Naive thymus-derived CD4-positive, alpha-beta T cell (primary cell): ENCODE measurements at places on chromosomes 12 and 14.

GRCh38 chr12:1864867-1865266 lies 44.5 kb downstream of the LRTM2 start:
- no peak overlapping the region for H3K4me3 ChIP-seq
- no peaks in the 10 kb centered on the region for H3K36me3 ChIP-seq
- H3K4me1 ChIP-seq, result no peaks in the 10 kb centered on the region

DNA sequence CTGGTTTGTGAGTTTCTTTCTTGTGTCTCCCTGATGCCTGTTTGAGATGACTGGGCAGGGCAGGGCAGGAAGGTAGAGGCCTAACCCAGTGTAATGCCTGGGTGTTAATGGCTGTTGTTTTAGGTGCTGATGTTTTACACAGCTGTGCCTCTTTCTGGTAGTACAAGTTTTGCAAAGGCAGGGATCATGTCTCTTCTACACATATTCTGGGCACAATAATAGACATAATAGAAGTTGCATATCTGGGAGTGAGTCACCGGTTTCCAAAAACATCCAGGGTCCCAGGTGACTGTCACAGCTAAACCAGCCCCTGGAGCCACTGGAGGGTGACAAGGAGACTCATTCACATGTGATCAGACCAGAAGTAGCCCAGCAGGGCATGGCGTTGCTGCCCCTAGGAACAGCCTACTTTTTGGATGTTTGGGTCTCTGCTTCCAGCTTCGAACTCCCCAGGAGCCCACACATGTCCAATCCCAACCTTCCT lies 18.1 kb downstream of the TPCN1 start:
- peaks cover 51% of the 10 kb centered on the region for H3K36me3 ChIP-seq
- no peaks in the 10 kb centered on the region for H3K27me3 ChIP-seq
- DNase-seq, result no peak
- no peak overlapping the region for H3K27ac ChIP-seq
- no peak overlapping the region for H3K4me3 ChIP-seq

DNA sequence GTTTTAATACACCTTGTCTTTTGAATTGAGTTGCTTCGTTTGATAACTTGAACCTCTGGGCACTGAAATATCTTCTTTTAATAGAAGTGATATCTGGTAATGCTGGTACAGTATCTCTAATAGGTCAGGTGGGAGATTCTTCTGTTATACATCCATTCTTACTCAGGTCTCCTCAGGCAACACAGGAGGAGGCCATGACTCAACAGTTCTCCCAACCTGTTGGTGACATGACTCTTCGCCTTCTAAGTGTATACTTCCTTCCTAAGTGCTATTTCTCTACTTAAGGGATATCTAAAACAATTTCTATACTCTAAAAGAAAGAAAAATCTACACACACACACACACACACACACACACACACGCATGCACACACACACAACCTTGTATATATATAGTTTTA lies 509.1 kb downstream of the PCNX1 start:
- no peaks in the 10 kb centered on the region for H3K36me3 ChIP-seq
- H3K4me1 ChIP-seq, result no peaks in the 10 kb centered on the region
- H3K27me3 ChIP-seq, result no peaks in the 10 kb centered on the region
- no peak for DNase-seq
- H3K27ac ChIP-seq, result no peak overlapping the region
- no peak overlapping the region for H3K4me3 ChIP-seq

- no peak overlapping the region for H3K4me3 ChIP-seq
- no peaks in the 10 kb centered on the region for H3K4me1 ChIP-seq
- H3K27me3 ChIP-seq, result no peaks in the 10 kb centered on the region
- H3K36me3 ChIP-seq, result no peaks in the 10 kb centered on the region
- no peak overlapping the region for H3K27ac ChIP-seq
- DNase-seq, result no peak
Measured at GRCh38 chr14:90641615-90642243, 174.5 kb downstream of the TTC7B start.

DNA sequence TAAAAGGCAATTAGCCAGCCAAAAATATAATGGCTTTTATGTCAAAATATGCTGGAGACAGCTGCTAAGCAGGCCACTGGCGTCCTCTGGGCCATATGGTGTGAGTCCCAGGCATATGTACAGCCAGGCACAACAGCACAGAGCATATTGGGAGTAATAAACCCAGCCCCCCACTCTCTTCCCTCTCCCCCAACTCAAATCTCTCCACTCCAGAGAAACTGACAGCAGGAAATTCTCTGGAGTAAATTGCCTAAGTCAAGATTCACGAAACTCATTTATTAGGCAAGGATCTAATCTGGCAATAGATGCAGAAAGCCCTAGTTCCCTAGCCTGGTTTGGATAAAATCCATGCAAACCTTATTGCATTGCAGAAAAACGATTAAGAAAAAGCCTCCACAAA lies 147.9 kb upstream of the SEL1L start:
- no peak for DNase-seq
- H3K36me3 ChIP-seq, result no peaks in the 10 kb centered on the region
- no peak overlapping the region for H3K27ac ChIP-seq
- H3K4me1 ChIP-seq, result no peaks in the 10 kb centered on the region

DNA sequence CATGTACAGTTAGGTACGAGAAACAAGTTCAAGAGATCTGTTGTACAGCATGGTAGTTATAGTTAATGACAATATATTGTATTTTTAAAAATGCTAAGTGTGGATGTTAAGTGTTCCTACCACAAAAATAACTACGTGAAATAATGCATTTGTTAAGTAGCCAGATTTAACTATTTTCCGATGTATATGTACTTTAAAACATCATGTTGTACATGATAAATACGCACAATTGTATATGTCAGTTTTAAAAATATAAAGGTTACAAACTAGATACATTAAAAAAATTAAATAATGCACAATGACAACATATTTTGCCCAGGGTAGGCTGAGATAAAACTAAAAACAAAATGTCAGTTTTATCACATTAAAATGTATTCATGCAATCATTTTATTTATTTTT lies 285.1 kb upstream of the DCN start:
- no peaks in the 10 kb centered on the region for H3K27me3 ChIP-seq
- no peak for DNase-seq
- H3K4me3 ChIP-seq, result no peak overlapping the region
- H3K27ac ChIP-seq, result no peak overlapping the region

- no peaks in the 10 kb centered on the region for H3K27me3 ChIP-seq
- H3K36me3 ChIP-seq, result peaks cover 4% of the 10 kb centered on the region
- H3K4me1 ChIP-seq, result peaks cover 9% of the 10 kb centered on the region
Measured at GRCh38 chr14:74682169-74682952, 30.5 kb downstream of the AREL1 start.

GRCh38 chr14:99735189-99736135 lies 51.4 kb downstream of the CYP46A1 start:
- DNase-seq, result no peak
- no peaks in the 10 kb centered on the region for H3K27me3 ChIP-seq
- no peak overlapping the region for H3K27ac ChIP-seq
- no peak overlapping the region for H3K4me3 ChIP-seq
- no peaks in the 10 kb centered on the region for H3K4me1 ChIP-seq

DNA sequence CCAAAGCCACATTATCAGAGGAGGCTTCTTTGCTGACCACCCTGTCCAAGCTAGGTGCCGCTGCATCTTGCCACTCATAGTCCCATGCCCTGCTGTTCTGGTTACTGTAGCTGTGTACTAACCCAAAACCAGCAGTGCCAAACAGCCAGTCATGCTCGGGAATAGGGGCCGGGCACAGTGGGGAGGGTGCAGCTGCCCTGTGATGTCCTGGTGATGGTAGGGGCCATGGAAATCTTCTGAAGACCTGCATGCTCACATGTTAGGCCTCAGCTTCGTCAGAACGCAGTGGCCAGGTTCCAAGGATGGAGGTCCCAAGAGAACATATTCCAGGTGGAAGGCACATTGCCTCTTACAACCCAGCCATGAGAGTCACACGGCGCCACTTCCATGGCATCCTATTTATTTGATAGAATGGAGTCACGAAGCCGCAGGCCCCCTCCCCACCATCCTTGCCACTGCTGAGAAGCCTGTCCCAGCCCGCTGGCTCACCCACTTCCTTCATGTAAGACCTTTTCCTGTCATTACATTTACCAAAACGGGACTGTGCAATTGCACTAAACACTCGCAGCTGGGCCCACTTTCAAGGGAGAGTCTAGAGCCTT lies 48.5 kb downstream of the FAM222A start:
- H3K27me3 ChIP-seq, result no peaks in the 10 kb centered on the region
- DNase-seq, result no peak
- no peak overlapping the region for H3K27ac ChIP-seq
- no peaks in the 10 kb centered on the region for H3K4me1 ChIP-seq

GRCh38 chr12:72865921-72866320 lies 593.8 kb downstream of the TRHDE start:
- H3K27ac ChIP-seq, result no peak overlapping the region
- no peaks in the 10 kb centered on the region for H3K36me3 ChIP-seq
- H3K4me1 ChIP-seq, result no peaks in the 10 kb centered on the region
- H3K27me3 ChIP-seq, result no peaks in the 10 kb centered on the region
- DNase-seq, result no peak

DNA sequence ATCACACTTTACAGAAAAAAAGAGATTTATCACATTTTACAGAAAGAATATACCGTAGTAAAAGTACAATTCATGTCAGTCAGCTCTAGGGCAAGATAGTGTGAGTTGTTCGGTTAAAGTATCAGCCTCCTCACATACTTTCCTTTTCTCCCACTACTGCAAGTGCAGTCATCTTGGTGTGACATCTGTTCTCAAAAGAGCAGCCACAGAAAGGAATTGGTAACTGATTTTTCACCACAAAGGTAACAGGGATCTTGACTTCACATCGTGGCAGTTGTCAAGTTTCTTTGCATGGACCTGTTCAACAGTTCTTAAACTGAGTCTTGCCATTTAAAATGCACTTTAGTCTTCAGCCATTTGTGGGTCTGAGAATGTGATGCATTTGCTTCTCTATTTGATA lies 5.0 kb upstream of the E2F7 start:
- no peaks in the 10 kb centered on the region for H3K27me3 ChIP-seq
- no peaks in the 10 kb centered on the region for H3K36me3 ChIP-seq
- DNase-seq, result no peak
- H3K4me1 ChIP-seq, result no peaks in the 10 kb centered on the region
- H3K4me3 ChIP-seq, result no peak overlapping the region
- H3K27ac ChIP-seq, result no peak overlapping the region

- no peak for DNase-seq
- peak overlapping the region; percentile 85 for H3K4me3 ChIP-seq
- peak overlapping the region; percentile 90 for H3K27ac ChIP-seq
- H3K27me3 ChIP-seq, result no peaks in the 10 kb centered on the region
Measured at GRCh38 chr12:31658471-31659086, 909 bp upstream of the ETFBKMT start.

GRCh38 chr12:106292339-106292738 lies 10.2 kb upstream of the TCP11L2 start:
- no peak for DNase-seq
- no peaks in the 10 kb centered on the region for H3K36me3 ChIP-seq
- peaks cover under 1% of the 10 kb centered on the region for H3K4me1 ChIP-seq
- H3K27ac ChIP-seq, result no peak overlapping the region
- no peak overlapping the region for H3K4me3 ChIP-seq
- H3K27me3 ChIP-seq, result no peaks in the 10 kb centered on the region

GRCh38 chr12:110244829-110245228 lies 36.2 kb upstream of the ATP2A2 start:
- H3K4me1 ChIP-seq, result no peaks in the 10 kb centered on the region
- no peaks in the 10 kb centered on the region for H3K36me3 ChIP-seq
- H3K27ac ChIP-seq, result no peak overlapping the region
- no peaks in the 10 kb centered on the region for H3K27me3 ChIP-seq
- no peak for DNase-seq

DNA sequence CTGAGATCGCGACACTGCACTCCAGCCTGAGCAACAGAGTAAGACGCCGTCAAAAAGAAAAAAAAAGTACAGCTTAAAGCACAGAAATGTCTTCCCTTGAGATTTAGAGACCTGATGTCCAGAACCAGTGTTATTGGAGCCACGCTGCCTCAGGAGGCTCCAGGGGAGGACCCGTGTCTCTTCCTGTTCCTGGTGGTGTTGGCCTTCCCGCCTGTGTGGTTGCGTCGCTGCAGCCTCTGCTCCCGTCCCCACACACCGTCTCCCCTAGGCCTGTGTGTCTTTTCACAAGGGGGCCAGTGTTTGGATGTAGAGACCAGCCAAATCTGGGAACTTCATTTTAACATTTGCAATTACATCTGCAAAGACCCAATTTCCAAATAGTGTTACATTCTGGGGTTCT lies 8.6 kb upstream of the FBRSL1 start:
- H3K27me3 ChIP-seq, result no peaks in the 10 kb centered on the region
- H3K36me3 ChIP-seq, result no peaks in the 10 kb centered on the region
- no peak overlapping the region for H3K4me3 ChIP-seq
- no peak for DNase-seq
- H3K4me1 ChIP-seq, result peaks cover 6% of the 10 kb centered on the region

DNA sequence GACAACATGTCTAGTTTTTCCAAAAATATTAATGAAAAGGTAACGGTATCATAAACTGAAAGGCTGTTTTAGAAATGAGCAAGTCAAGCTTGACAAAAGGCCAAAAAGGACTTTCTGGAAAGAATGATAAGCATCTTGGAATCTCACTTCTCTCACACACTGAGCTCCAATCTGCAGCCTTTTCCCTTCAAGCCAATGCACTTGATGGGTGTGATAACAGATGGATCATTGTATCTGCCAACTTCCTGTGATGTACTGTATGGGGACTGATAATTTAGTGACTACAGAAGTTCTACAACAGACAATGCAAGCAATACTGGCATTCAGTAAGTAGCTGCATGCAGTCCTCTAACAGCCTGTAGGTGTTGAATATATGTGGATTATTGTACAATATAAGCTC lies 147.1 kb downstream of the MED13L start:
- H3K36me3 ChIP-seq, result no peaks in the 10 kb centered on the region
- no peak overlapping the region for H3K27ac ChIP-seq
- H3K4me1 ChIP-seq, result peaks cover 38% of the 10 kb centered on the region
- H3K27me3 ChIP-seq, result no peaks in the 10 kb centered on the region
- DNase-seq, result no peak

- H3K4me3 ChIP-seq, result no peak overlapping the region
- no peaks in the 10 kb centered on the region for H3K36me3 ChIP-seq
- DNase-seq, result no peak
- H3K27me3 ChIP-seq, result no peaks in the 10 kb centered on the region
Measured at GRCh38 chr12:125129591-125130255, 64.5 kb downstream of the AACS start.

- no peaks in the 10 kb centered on the region for H3K36me3 ChIP-seq
- peaks cover 8% of the 10 kb centered on the region for H3K4me1 ChIP-seq
- H3K27me3 ChIP-seq, result no peaks in the 10 kb centered on the region
- peak overlapping the region; percentile 55 for H3K27ac ChIP-seq
Measured at GRCh38 chr12:46177025-46177424, 91.8 kb downstream of the SLC38A1 start.

DNA sequence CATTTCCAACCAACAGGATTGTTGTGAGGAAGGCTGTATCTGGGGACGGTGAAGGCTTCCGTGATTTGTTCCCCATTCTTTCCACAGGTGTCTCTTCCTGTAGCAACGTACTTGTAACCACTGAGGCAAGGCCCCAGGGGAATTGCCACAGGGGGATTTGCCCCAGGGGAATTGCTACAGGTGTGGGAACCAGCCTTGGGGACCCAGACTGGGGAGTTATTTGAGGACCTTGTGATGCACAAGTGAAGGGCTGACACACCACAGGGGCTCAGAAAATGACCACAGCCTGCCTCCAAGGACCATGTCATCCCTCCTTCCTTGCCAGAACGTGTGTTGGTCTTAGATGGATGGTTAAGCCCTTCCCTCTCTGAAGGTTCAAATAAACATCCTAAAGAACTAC lies 131.4 kb upstream of the RGS6 start:
- no peak overlapping the region for H3K27ac ChIP-seq
- H3K4me3 ChIP-seq, result no peak overlapping the region
- H3K4me1 ChIP-seq, result no peaks in the 10 kb centered on the region
- no peaks in the 10 kb centered on the region for H3K27me3 ChIP-seq
- DNase-seq, result no peak
- H3K36me3 ChIP-seq, result no peaks in the 10 kb centered on the region

- peaks cover 36% of the 10 kb centered on the region for H3K36me3 ChIP-seq
- no peak for DNase-seq
Measured at GRCh38 chr14:63413009-63413408, 94.3 kb upstream of the GPHB5 start.
